ENCODE measurements at places on chromosomes 5 and 9. TPM values are rescaled to one million over a fixed set of nuclear protein-coding genes. Genes with fewer than 3 reads are reported as not detected.

The ST6GALNAC6 gene
- 31.1 TPM for total RNA-seq

The FBLL1 gene
- total RNA-seq, result 0.93 TPM

The SPINK5 gene
- total RNA-seq, result 0.31 TPM

The SPTLC1 gene
- 27.1 TPM for total RNA-seq

The SLC25A2 gene
- total RNA-seq, result 0.69 TPM

DNA sequence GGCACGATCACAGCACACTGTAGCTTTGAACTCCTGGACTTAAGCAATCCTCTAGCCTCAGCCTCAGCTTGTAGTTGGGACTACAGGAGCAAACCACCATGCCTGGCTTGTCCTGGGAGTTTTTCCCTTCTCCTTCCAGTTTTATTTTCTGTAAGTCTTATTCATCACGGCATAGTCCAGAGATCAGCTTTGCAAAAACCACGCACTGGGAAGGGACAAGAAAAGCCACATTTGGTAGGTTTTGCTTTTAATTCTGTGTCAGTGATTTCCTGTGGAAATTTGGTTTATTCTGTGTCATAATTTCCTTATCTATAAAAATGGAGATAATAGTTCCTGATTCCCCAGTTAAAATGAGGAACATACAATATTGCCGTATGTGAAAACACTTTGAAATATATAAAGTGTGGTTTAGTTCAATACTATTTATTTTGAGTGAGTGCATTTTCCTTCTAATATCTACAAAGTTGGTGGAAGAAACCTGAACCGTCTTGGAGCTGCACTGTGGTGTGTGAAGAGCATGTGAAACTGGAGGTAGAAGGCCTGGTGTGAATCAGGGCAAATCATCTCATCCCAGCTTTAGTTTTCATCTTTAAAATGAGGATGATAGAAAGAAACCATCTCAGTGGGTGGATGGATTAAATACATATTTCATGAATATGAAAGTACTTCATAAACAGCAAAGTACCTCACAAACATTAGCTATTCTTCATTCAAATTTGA is 92.8 kb upstream of the ELL2 start:
- H3K27ac ChIP-seq, result no peak overlapping the region
- H3K4me3 ChIP-seq, result no peak overlapping the region
- DNase-seq, result no peak
- H3K4me1 ChIP-seq, result no peaks in the 10 kb centered on the region
- H3K36me3 ChIP-seq, result no peaks in the 10 kb centered on the region

- no peaks in the 10 kb centered on the region for H3K36me3 ChIP-seq
- peaks cover 9% of the 10 kb centered on the region for H3K4me1 ChIP-seq
- no peak for DNase-seq
- H3K27me3 ChIP-seq, result peaks cover 60% of the 10 kb centered on the region
These were observed 5.3 kb upstream of the OTP start for GRCh38 chr5:77643654-77644370.

DNA sequence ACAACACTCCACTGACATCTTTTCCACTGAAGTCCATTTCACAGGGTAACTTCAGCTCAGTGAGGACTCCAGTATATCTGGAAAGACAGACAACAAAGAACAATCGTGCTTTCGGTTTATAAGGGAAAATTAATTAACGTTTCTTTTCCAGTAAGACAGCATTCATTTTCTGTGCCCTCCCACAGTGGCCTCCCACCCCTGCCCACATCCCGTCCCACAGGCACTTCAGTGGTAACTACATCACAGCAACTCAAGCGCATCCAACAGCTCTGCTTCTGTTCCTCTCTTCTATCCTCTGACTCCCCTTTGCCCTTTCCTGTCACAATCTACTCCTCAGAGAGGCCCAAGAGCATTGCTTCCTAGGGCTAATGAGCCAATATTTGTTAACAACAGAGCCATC is 40.3 kb downstream of the GLDC start:
- no peak overlapping the region for H3K27ac ChIP-seq
- H3K36me3 ChIP-seq, result no peaks in the 10 kb centered on the region
- H3K4me3 ChIP-seq, result no peak overlapping the region
- no peak for DNase-seq

DNA sequence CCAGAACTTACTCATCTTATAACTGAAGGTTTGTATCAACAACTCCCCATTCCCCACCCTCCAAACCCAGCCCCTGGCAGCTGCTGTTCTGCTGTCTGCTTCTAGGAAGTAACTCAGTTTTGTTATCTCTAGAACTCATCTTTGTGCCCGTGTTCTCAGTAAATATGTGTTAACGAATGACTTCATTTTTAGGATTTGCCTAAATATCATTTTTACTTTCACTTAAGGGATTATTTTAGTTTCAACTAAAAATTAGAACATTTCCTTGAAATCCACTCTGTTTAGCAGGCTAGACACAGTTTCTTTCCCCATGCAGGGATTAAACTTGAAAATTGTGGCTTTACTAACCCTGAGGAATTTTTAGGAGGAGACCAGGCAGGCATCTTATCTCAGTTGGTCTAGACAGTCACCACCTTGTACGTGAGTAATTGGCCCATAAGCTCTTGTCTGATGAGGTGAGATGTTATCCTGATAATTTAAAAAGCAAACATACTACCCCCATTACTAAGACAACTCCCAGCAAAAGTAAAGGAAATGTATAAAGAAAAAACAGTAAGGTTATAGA is 68.2 kb upstream of the TNFAIP8 start:
- no peaks in the 10 kb centered on the region for H3K36me3 ChIP-seq
- H3K4me3 ChIP-seq, result no peak overlapping the region
- peak overlapping the region; percentile 23 for H3K27ac ChIP-seq
- no peaks in the 10 kb centered on the region for H3K27me3 ChIP-seq

DNA sequence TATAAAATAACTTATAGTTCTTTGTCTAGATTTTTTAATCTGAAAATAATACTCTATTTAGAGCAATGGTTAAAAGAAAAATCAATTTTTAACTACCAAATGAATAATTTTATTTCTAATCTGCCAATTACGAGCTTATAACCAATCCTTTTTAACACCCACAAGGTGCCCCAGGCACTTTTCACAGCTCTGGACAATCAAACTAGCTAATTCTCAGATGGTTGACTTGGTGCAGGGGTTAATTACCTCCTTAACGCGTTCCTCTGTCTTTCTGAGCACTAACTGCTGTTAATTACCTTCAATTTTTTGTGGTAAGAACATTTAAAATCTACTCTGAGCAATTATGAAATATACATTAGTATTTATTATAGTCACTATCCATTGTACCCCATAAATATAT is 109.6 kb upstream of the PJA2 start:
- no peaks in the 10 kb centered on the region for H3K36me3 ChIP-seq
- no peaks in the 10 kb centered on the region for H3K4me1 ChIP-seq
- DNase-seq, result no peak
- H3K4me3 ChIP-seq, result no peak overlapping the region
- no peaks in the 10 kb centered on the region for H3K27me3 ChIP-seq
- no peak overlapping the region for H3K27ac ChIP-seq

GRCh38 chr5:74422671-74423070 is 217.9 kb downstream of the ENC1 start:
- no peaks in the 10 kb centered on the region for H3K4me1 ChIP-seq
- H3K27me3 ChIP-seq, result no peaks in the 10 kb centered on the region
- H3K27ac ChIP-seq, result no peak overlapping the region
- no peak overlapping the region for H3K4me3 ChIP-seq

GRCh38 chr5:103410172-103410571 is 151.6 kb downstream of the MACIR start:
- no peaks in the 10 kb centered on the region for H3K36me3 ChIP-seq
- no peaks in the 10 kb centered on the region for H3K4me1 ChIP-seq
- DNase-seq, result no peak
- H3K27ac ChIP-seq, result no peak overlapping the region
- no peak overlapping the region for H3K4me3 ChIP-seq
- no peaks in the 10 kb centered on the region for H3K27me3 ChIP-seq

- H3K36me3 ChIP-seq, result no peaks in the 10 kb centered on the region
- H3K4me3 ChIP-seq, result no peak overlapping the region
- no peaks in the 10 kb centered on the region for H3K4me1 ChIP-seq
- H3K27me3 ChIP-seq, result no peaks in the 10 kb centered on the region
These were observed 188.6 kb downstream of the FSTL4 start for GRCh38 chr5:133423618-133424282.

GRCh38 chr9:136328011-136328621 is 777 bp downstream of the GPSM1 start:
- H3K27ac ChIP-seq, result no peak overlapping the region
- no peaks in the 10 kb centered on the region for H3K27me3 ChIP-seq
- no peaks in the 10 kb centered on the region for H3K36me3 ChIP-seq
- peaks cover 5% of the 10 kb centered on the region for H3K4me1 ChIP-seq
- peak overlapping the region; percentile 63 for H3K4me3 ChIP-seq
- DNase-seq, result peak; percentile 84

DNA sequence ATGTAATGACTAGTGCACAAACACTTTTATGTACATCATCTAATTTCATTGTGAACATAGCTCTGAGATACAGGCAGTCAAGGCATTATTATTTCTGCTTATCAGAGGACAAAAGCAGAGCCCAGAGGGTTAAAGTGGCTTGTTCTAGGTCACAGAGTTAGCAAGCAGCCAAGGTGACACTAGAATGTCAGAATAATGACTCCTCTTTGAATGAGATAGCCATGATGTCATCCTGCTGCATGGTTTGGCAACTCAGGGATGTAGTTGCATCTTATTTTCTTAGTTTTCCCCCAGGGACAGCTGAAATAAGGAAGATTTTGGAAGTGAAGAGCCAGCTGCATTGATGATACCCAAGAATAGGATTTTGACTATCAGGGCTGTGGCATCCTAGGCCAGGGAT is 54.4 kb downstream of the KCNV2 start:
- H3K4me1 ChIP-seq, result peaks cover 5% of the 10 kb centered on the region
- no peaks in the 10 kb centered on the region for H3K36me3 ChIP-seq
- no peak for DNase-seq
- H3K27ac ChIP-seq, result no peak overlapping the region

DNA sequence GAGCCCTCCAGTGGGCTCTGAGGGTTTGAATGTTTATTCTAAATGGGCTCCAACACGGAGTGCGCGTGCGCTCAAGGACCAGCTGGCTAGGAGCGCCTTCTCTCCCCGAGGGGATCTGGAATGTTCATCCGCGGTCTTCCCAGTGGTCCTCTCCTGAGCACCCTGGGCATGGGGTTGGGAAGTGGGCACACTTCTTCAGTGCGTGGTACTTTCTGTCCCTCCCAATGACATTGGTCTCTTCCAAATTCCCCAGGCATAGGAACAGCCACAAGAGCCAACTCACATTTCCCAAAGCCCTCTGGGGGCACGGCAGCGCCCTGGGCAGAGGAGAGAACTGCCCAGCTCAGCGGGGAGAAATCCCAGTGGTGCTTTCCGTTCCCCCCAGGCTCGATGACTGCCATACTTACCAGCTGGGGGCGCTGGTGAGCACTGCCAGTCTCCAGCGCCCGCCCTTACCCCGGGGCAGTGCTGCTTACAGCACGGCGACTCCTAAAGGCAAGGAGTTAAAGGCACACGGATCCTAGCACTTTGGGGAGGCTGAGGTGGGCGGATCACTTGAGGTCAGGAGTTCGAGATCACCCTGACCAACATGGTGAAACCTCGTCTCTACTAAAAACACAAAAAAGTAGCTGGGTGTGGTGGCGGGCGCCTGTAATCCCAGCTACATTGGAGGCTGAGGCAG is 29.9 kb upstream of the OBP2B start:
- peak overlapping the region; percentile 77 for H3K27ac ChIP-seq
- H3K4me3 ChIP-seq, result peak overlapping the region; percentile 22
- peaks cover 7% of the 10 kb centered on the region for H3K4me1 ChIP-seq
- no peaks in the 10 kb centered on the region for H3K27me3 ChIP-seq

DNA sequence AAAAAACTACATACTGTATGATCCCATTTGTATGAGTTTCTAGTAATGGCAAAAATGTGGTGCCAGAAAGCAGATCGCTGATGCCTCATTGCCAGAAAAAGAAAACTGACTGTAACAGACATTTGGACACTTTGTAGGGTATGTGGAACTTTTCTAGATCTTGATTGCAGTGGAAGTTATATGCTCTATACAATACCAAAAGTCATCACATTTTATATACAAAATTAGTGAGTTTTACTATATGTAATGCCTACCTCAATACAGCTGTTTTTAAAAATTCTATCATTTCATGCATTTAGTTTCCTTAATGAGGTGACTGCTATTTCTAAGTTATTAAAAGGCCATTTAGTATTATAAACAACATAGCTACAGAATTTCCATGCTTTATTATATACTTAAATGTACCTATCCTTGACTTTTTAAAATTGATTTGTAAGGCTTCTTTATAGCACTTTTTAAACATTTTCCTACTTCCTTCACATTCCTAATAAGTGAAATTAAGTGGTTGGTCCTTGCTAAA is 199.9 kb downstream of the CWC27 start:
- no peak for DNase-seq
- H3K27ac ChIP-seq, result no peak overlapping the region
- no peaks in the 10 kb centered on the region for H3K27me3 ChIP-seq
- no peaks in the 10 kb centered on the region for H3K36me3 ChIP-seq
- no peak overlapping the region for H3K4me3 ChIP-seq

DNA sequence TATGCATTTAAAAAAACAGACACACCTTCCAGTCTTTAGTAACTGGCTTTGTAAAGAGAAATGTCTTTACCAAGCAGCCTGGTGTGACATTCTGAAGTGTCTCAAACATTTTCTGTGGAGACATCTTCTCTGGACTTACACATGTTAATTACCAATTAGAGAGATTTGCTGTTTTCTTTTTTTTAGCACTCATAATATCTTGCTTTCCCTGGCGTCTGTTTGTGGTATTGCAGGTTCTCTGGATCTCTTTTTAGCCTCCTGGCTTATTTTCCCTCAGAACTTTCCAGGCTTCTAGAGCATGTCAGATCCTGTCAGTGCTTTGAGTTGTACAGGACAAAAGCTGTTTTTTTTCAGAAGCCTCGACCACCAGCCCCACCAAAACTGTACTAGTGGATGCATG is 92.5 kb downstream of the MSX2 start:
- DNase-seq, result no peak
- H3K4me1 ChIP-seq, result no peaks in the 10 kb centered on the region
- no peak overlapping the region for H3K4me3 ChIP-seq

DNA sequence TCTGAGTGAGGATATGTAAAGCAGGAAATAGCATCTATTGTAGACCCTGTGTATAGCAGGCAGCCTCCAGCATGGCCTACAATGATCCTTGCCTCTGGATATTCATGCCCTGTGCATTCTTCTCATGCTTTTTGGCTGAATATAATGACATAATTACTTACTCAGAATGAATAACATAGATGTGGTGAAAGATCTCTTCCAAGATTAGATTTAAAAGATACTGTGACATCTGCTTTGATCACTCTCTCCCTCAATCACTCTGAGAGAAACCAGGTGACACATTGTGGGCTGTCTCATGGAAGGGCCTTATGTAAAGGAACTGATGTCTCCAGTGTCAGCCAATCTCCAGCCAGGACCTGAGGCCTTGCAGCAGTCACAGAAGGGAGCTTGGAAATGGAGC is 376.7 kb downstream of the DNAH5 start:
- no peaks in the 10 kb centered on the region for H3K4me1 ChIP-seq
- H3K27ac ChIP-seq, result no peak overlapping the region
- no peak overlapping the region for H3K4me3 ChIP-seq
- H3K27me3 ChIP-seq, result no peaks in the 10 kb centered on the region
- DNase-seq, result no peak
- H3K36me3 ChIP-seq, result no peaks in the 10 kb centered on the region
